ENCODE measurements at places on chromosomes 4 and X. TPM values are rescaled to one million over a fixed set of nuclear protein-coding genes. Genes with fewer than 3 reads are reported as not detected.
A peak's percentile ranks its signal among the peaks of the same experiment; 100 is the strongest.

GRCh38 chr4:1543561-1543960, 137.3 kb upstream of the NKX1-1 start:
- DNase-seq = peak; percentile 13

DNA sequence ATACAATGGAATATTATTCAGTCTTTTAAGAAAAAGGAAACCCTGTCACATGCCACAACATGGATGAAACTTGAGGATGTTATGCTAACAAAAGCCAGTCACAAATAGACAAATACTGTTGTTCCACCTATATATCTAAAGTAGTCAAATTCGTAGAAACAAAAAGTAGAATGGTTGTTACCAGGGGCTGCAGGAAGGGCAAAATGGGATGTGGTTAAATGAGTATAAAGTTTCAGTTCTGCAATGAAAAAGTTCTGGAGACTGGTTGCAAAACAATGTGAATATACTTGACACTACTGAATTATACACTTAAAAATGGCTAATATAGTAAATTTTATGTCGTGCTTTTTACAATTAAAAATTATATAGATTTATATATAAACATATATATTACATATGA, 12.2 kb downstream of the SPOCK3 start:
- no peak for DNase-seq

DNA sequence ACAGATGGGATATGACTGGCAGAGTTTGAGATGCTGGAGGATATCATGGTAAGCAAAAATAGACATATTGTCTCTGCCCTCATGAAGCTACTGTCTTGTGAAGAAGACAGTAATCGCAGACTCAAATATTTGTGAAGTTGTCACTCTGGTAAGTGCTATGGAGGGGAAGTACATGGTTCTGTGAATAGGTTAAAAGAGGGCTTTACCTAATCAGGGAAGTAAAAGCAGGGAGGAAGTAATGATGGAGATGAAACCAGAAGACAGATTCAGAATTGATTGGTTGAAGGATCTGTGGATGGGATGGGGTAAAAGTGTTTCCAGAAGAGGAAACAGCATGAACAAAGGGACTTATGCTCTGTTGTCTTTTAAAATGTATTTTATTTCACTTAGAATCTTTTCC, 19.3 kb upstream of the MAGED1 start:
- no peak for DNase-seq

Gene MSX1
- total RNA-seq = 4.1 TPM

DNA sequence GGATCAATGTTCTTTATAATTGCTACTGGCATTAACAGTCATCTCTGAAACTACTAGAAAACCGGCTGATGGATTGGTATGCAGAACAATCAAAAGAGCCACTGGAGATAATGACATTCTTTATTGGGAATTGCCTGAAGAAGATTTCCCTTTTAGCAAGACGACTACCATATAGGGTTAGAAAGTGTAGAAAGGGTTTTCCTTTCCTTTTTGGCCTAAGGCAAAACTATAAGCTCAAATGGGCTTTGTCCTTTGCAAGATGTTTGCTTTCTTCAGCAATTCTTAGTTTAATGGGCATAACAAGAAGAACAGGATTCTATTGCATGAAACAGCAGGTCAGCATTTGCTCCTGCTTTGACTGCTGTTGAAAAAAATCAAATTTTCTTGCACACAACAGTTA, 214.2 kb upstream of the PCDH10 start:
- DNase-seq = no peak

- DNase-seq = no peak
Measured at GRCh38 chrX:114101081-114101480, 482.8 kb upstream of the HTR2C start.

GRCh38 chr4:29304595-29304994, 1415.6 kb upstream of the PCDH7 start:
- DNase-seq = no peak

DNA sequence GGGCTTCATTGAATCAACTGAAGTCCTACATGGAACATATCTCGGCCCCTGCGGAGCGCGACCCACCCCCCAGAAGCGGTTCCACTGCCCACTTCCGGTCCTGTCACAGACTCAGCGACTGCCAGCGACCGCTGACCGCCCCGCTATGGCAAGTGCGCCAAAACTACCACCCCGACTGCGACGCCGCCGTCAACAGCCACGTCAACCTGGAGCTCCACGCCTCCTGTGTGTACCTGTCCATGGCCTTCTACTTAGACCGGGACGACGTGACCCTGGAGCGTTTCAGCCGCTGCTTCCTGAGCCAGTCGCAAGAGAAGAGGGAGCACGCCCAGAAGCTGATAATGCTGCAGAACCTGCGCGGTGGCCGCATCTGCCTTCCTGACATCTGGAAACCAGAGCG, 14.8 kb upstream of the FAM47A start:
- DNase-seq = no peak

GRCh38 chr4:78764498-78764961, 11.6 kb upstream of the BMP2K start:
- DNase-seq = no peak

- no peak for DNase-seq
Measured at GRCh38 chr4:119025916-119026661, 109.5 kb upstream of the MYOZ2 start.

DNA sequence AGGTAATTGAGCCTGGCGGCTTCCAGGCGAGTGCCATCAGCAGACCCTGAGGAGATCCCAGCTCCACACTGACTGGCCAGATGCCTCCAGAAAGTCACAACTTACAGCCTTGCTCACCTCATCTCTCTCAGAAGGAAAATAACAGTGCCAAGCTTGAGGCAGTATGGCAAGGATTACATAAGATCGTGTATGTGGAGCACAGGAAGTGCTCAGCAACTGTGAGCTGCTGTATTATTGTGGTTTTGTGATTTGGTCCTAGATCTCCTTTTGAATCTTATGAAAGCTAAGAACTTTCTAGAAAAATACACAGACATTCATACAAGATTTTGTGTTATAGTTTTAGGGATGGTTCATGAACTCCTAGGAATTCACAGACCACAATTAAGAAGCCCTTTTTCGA, 14.0 kb downstream of the RASL11B start:
- no peak for DNase-seq

Gene CXCL1
- total RNA-seq = 3.0 TPM

Gene TSPAN7
- 20.0 TPM for total RNA-seq

Gene VEGFC
- 6.9 TPM for total RNA-seq

- no peak for DNase-seq
Measured at GRCh38 chr4:159902648-159903047, 799.8 kb downstream of the RAPGEF2 start.

Gene ATRX
- 87.8 TPM for total RNA-seq

DNA sequence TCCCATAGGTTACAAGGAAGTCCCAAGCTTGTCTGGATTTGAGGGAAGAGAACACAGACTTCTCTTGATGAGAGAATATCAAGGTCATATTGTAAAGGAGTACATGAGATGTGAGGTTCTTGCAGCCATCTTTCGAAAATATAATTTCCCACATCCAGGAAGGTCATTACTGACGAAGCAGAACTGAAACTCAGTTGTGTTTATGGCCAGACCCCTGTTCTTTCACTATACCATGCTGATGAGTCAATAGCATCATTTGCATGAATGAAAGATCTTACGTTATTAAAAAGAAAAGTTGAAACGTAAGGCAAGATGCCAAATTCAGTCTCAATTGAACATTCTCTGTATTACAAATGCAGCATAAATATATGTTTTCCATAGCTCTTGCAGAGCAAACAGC, 14.2 kb upstream of the CCDC149 start:
- DNase-seq = no peak

DNA sequence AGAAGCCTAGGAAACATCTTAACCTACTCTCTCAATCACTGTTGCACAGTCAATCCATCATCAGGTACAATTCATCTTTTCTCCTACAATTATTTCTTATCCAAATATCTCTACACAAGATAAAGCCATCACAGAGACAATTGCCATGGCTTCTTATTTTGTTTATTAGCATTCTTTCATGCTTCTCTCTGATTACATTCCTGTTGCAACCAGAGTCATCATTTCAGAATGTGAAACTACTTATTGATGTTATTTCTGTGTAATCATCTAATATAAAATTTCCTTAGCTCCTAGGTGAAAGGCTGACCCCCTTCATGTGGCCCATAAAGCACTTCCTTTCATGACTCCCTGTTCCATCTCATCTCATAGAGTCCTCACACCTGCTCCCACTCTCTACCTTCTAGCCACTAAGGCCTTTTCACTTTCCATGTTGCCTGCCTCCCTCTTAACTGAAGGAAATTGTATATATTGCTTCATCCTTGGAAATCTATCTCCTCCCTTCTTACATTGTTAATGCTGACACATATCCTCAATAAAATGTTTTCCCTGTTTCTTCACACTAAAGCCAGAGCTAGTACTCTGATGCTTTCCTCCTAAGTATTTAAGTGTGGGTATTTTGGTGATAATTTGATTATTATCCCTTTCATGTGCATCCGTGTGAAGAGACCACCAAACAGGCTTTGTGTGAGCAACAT, 829.9 kb downstream of the FAT4 start:
- no peak for DNase-seq

DNA sequence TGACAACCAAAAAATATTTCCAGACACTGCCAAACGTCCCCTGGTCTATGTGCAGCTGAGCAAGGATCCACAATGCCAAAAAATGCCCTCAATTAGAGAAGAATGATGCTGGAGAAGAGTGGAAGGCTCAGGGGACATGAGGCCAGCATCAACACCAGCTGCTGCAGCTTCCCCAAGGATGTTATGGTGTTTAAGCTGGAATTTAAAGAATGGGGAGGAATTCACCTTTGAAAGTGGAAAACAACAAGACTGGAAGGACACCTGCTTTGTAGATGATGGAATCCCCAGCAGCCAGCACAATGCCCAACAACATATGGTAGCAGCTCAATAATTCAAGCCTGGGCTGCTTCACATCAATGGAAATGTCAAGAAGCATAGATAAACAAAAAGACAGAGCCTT, 20.3 kb upstream of the SMPX start:
- DNase-seq = no peak

GRCh38 chr4:143091862-143092261, 92.9 kb upstream of the USP38 start:
- DNase-seq = no peak

Gene FGFR3
- 1.7 TPM for total RNA-seq

DNA sequence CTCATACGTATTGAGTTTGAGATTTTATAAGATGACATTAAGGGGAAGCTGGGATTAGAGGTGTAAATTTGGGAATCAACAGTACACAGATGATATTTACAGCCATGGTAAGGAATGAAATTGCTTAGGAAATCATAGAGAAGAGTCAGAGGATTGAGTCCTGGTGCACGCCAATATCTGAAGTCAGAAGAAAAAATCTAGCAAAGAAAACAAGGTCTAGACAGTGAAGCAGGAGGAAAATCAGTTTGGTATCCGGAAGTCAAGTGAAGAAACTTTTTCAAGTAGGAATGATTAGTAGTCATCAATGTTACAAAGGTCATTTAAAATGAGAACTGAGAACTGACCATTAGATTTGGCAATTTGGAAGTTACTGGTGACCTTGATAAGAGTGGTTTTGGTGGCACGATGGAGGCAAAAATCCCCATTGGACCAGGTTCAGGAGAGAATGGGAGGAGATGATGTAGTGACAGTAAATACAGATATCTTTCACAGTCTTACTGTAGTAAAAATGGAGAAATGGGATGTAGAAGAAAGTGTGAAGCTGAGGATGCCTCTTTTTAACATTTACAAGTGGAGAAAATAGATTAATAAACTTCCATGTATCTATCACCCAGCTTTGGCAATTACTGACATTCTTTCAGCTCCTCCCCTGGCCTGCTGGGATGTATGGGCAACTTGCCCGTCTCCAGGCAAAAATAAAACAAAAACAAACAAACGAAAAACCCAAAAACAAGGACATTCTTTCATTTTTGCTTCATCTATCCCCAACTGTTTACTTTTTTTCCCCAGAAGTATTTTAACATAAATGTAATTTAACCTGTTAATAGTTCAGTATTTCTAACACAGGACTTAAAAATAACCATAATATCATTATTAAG, 11.4 kb upstream of the GPR34 start:
- DNase-seq = no peak

Gene UNC5C
- total RNA-seq = 0.72 TPM

DNA sequence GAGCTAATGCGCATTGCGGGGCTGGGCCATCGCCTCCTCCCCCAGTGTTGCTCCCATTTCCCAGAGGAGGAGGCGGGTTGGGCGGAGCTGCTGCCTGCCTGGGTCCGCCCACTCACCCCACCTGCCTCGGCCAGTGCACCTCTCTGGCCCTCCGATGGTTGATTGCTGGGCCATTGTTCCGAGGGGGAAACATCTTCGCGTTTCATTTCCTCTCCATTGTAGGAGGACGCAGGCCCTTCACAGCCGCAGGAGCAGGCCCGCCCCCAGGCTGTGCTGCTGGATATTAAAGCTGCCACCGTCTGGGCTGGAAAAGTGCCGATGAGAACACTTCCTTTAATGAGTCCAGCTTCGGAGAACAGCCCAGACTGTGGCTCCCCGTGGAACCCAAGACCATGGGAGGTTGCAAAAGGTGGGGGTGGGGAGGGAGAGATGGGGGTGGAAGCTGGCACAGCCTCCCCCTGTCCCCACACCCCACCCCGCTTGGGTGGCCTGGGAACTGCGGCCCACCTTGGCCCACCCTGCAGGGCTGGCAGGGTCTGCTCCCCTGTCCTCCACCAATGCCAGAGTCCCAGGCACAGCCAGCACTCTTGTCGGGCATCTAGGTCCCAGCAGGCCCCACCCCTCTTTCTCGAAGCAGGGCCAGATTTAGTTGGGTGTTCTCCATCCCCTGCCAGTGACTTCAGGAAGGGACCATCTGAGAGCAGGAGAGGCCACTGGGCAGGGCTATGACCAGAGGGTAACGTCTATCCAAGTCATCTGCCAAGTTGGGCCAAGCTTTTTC, 96.6 kb downstream of the ADRA2C start:
- no peak for DNase-seq

GRCh38 chr4:161728929-161729328, 434.9 kb downstream of the FSTL5 start:
- no peak for DNase-seq

GRCh38 chr4:127251423-127251822, 381.3 kb upstream of the INTU start:
- no peak for DNase-seq

DNA sequence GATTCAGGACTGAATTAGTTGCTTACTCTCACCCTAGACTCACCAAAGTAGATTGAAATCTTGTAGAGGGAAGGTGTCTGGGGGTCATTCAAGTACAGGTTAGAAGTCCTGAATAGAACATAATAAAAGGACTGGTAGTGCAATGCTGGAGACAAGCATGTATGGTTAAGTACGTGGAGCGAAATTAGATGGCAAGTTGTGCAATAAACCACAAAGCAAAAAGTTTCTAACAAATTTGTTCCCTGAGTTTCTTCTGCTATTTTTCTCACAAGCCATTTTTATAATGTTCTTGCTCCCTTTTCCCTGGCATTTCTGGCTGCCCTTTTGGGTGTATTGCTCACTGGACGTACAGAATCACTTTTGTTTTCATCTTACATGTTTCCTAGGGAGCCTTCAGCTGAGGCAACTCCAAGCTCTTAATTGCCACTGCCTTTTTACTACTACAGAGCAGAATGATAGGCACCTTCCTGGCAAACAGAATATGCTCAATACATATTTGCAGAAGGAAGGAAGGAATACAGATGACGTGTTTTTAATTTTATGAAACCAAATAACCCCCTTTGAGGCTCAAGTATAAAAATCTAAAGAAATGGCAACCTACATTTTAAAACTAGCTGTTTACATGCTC, 23.4 kb downstream of the LANCL3 start:
- DNase-seq = no peak

GRCh38 chrX:45850197-45850774, 649.6 kb upstream of the DIPK2B start:
- DNase-seq = no peak

GRCh38 chr4:15902746-15903145, 35.8 kb downstream of the FGFBP1 start:
- no peak for DNase-seq

GRCh38 chrX:126994032-126994600, 174.6 kb downstream of the PRR32 start:
- DNase-seq = peak; percentile 48
